ENCODE measurements at places on chromosomes 4 and X.

- DNase-seq: no peak
These were observed 36.6 kb downstream of the IGFBP7 start for GRCh38 chr4:57073559-57073958.

DNA sequence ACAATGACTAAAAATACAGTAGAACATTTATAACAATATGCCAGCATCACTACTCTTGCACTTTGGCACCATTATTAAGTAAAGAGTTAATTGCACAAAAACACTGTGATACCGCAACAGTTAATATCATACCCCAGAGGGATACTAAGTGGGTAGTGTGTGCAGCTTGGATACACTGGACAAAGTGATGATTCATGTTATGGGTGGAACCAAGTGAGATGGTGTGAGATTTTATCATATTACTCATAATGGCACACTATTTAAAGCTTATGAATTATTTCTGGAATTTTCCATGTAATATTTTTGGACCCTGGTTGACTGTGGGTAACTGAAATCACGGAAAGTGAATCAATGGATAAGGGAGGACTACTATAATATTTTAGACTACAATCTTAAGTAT, 265.3 kb downstream of the PCDH18 start:
- no peak for DNase-seq

DNA sequence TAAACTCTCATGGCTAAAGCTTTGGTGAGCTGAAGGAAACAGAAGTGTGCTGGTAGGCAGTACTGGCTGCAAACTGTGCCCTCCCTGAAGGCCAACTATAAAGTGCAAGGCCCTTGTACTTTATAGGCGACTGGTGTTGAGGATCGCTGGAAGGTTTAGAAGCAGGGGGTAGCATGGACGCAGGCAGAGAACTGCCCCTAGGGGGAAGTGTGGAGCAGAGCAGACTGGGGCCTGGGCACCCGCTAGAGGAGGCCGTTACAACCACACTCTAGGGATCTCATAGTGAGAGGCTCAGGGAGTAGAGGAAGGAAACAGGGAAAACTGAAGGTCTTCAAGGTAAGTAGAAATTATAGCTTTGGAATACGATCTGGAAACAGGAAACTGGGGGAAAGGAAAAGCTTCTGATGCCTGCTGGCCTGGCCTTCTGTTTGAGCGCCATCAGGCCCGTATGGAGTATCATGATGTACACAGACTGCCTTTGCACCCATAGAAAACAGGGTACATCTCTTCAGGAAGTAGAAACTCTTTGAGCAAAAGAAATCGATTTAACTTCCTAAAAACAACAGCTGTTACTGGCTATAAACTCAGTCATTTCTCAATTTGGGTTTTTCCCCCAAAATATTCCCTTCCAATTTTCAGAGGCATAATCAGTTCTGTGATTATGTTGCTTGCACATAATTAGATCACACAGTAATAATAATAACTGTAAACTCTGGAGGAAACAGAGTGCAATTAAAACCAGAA, 23.9 kb upstream of the TMSB4X start:
- DNase-seq: no peak

- DNase-seq: no peak
These were observed 277.6 kb upstream of the DIAPH2 start for GRCh38 chrX:96407072-96407471.

DNA sequence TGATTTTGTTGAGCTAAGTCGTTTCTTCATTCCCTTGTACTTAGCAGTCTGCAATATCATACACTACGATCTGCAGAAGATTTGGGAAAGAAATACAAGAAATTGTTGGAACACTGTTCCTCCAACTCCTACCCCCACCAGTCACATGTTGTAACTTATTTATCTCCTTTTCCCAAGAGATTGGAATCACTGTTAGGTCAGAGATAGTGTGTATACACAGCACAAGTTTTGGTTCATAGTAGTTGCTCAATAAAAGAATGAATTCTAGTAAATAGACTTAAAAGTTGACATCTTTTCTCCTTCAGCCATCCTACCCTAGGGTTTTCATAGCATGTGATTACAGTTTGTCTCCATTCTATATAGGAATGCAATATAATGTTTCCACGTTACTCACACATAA, 68.8 kb downstream of the ARFIP1 start:
- no peak for DNase-seq

GRCh38 chr4:54933579-54933978, 191.8 kb downstream of the KDR start:
- no peak for DNase-seq

DNA sequence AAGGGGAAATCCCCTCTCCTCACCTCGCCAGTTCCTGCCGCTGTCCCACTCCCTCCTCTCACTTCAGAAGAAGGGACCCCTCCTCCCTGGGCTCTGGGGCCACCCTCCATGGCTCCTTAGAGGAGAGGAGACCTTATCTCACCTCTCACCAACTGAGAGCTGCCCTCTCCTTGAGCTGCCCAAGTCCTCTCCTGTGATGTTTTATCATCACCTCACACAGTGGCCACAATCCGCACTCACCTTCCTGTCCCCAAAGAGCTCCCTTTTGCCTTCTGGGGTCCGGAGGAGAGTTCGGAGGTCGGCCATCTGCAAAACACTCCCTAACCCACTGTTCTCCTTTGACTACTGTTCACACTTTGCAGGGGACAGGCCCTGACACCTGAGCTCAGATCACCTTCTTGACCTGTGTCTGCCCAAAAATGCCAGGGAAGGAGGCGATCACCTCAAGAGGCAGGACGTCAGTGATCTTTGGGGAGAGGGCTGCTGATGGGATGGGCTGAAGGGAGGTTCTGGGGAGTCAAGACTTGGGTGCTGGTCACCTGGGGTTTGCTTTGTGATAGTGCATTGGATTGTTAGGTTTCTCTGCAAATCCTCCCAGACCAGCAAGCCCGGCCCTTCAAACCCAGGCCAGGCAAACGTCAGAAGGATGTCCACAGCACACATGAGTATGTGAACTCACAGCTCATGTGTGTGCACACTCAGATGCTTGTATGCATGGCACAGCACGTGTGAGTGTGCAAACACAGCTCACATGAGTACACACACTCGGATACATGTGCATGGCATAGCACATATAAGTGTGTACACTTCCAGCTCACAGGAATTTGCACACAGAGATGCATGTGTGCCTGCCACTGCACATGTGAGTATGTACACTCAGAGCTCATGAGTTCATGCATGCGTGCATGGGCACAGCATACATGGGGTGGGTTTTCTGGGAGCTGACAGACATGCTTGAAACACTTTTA, 41.8 kb downstream of the HTRA3 start:
- DNase-seq: no peak

GRCh38 chr4:19707876-19708275, 543.8 kb upstream of the SLIT2 start:
- DNase-seq: no peak

- no peak for DNase-seq
These were observed 915 bp upstream of the RAB33B start for GRCh38 chr4:139453041-139453370.
